Activated CD4-positive, alpha-beta T cell treated with anti-CD3 and anti-CD28 coated beads for 48 hours (primary cell): ENCODE measurements at places on chromosomes 16 and 17.
A peak's percentile ranks its signal among the peaks of the same experiment; 100 is the strongest.

GRCh38 chr17:45747911-45748310 lies 36.2 kb upstream of the CRHR1 start:
- no peak for DNase-seq

GRCh38 chr16:2386990-2387389 lies 42.3 kb upstream of the CCNF start:
- no peak for DNase-seq

- peak; percentile 77 for DNase-seq
Observed at GRCh38 chr17:45261577-45262515, at the start of gene SPATA32. SPATA32 (minus strand) TSS chr17:45262094; CDS start chr17:45262016, 78 bp downstream.

GRCh38 chr17:66577041-66577440 lies 257.9 kb upstream of the CACNG5 start:
- no peak for DNase-seq

GRCh38 chr16:3625911-3626732 lies 14.7 kb upstream of the SLX4 start:
- DNase-seq: no peak

- no peak for DNase-seq
Observed at GRCh38 chr16:716200-716568, 1.3 kb downstream of the METRN start.

GRCh38 chr17:4195306-4195705 lies 52.3 kb downstream of the CYB5D2 start:
- no peak for DNase-seq

DNA sequence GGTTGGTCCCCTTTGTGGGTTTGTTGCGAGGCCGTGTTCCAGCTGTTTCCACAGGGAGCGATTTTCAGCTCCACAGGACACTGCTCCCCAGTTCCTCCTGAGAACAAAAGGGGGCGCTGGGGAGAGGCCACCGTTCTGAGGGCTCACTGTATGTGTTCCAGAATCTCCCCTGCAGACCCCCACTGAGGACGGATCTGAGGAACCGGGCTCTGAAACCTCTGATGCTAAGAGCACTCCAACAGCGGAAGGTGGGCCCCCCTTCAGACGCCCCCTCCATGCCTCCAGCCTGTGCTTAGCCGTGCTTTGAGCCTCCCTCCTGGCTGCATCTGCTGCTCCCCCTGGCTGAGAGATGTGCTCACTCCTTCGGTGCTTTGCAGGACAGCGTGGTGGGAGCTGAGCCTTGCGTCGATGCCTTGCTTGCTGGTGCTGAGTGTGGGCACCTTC lies 27.3 kb upstream of the STH start:
- no peak for DNase-seq

- DNase-seq: no peak
Observed at GRCh38 chr17:32558326-32558955, 71.6 kb downstream of the CDK5R1 start.

- DNase-seq: no peak
Observed at GRCh38 chr16:27152121-27152520, 51.2 kb upstream of the KDM8 start.

DNA sequence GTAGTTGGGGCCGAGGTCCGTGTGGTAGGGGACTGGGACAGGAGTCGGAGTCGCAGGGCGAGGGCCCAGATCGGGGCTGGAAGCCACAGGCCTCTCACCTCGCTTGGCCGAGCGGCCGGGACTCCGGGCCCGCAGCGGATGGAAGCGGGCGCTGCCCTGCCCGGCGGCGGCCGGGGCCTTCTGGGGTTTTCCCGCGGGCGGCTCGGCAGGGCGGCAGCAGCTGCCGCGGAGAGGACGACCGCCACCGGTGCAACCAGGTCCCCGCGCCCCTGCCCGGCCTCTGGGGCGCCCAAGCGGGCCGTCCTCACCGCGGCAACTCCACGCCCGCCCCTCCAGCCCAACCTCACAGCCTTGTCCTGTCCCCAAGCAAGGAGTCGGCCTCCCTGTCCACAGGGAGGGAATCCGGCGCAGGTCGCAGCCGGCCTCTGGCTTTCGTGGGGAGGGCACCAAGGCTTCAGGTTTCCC lies 15.6 kb upstream of the UTP6 start:
- no peak for DNase-seq

- DNase-seq: no peak
Observed at GRCh38 chr16:51440131-51440889, 289.2 kb upstream of the SALL1 start.

GRCh38 chr17:78962345-78962983 lies 17.3 kb downstream of the LGALS3BP start:
- DNase-seq: no peak

DNA sequence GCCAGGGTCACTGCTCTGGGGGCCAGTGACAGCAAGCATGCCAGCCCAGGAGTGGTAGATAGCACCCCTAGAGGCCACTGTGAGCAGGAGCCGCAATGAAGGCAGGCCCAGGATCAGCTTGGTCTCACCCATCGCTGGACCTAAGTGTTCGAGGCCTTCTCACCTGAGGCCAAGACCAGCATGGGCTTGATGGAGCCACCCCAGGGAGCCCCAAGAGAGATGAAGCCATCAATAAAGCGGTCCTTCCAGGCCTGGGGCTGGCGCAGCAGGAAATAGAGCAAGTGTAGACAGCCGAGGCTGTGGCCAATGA lies 1.8 kb downstream of the LCAT start:
- DNase-seq: peak; percentile 61

DNA sequence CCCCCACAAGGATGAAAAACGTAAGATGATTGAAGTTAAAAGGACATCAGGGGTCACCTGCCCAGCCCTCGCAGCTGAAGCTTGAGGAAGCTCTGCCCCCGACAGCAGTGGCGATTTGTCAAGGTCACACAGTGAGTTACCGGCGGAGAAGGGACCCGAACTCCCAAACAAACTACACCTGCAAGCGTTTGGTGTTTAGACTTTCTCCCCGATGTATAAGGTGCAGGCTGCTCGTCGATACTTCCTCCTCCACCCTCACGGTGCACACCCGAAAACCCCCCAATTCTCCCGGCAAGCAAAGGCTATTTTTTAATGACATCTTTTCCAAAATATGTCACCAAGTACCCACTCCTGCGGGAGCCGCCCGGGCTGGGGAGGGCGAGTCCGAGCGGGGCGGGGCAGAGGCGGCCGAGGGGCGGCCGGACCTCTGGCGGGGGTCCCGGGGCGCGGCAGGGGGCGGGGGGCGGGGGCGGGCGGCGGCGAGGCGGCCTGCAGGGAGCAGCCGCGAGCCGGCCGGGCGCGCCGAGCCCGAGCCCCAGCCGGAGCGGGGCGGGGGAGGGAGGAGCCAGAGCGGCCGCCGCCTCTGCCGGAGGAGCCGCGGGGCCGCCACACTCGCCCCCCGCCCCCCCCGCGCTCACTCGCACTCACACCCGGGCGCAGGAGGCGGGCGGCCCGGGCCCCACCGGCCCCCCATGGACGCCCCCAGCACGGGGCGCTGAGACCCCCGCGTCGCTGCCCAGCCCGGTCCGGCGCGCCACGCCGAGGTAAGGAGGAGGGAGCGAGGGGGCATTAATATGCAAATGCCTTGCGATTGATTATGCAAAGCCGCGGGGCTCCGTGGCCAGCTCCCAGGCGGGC lies at the start of gene THRA:
TSS of gene THRA (plus strand) at position 637 of the 858 bp plus-strand sequence. CDS start 11,524 bp downstream, outside the sequence.
- DNase-seq: peak; percentile 68

DNA sequence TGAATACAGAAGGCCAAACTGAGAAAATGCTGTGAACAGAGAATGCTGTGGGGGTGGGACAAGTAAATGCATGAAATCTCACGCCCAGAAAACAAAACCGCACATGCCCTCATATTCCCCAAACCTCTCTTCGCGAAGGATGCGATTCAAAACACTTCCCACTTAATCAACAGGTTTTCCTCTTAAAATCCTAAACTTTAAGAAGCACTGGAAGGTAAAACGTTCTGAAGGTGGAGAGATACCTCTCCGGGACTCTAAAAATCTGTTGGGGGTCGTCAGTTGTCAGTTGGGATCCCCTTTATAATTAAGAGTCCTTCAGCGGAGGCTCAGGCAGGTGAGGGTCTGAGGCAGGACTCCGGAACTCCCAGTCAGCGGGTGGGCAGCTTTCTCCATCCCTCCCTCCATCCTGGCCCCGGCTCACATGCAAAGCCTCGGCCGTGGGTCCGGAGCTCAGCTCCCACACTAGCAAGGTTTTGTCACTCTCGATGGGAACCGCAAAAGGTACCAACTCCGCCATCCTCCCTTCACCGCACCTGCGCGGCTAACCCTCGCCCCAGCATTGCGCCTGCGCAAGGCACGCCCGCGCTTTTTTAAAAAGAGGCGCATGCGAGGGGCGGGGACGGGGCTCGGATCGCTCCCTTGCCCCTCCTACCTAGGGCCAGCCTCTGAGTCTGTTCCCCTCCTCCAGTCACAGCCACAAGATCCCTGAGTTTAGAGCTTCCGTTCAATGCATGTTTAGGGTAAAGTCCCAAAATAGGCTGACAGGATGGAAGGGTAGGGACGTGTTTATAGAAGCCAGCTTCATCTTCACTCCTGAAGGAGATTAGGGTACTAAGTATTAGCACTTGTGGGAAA lies at the start of gene RDM1:
TSS of gene RDM1 (minus strand) at position 563 of the 855 bp plus-strand sequence. CDS start at position 517, 46 bp downstream.
- peak; percentile 94 for DNase-seq

DNA sequence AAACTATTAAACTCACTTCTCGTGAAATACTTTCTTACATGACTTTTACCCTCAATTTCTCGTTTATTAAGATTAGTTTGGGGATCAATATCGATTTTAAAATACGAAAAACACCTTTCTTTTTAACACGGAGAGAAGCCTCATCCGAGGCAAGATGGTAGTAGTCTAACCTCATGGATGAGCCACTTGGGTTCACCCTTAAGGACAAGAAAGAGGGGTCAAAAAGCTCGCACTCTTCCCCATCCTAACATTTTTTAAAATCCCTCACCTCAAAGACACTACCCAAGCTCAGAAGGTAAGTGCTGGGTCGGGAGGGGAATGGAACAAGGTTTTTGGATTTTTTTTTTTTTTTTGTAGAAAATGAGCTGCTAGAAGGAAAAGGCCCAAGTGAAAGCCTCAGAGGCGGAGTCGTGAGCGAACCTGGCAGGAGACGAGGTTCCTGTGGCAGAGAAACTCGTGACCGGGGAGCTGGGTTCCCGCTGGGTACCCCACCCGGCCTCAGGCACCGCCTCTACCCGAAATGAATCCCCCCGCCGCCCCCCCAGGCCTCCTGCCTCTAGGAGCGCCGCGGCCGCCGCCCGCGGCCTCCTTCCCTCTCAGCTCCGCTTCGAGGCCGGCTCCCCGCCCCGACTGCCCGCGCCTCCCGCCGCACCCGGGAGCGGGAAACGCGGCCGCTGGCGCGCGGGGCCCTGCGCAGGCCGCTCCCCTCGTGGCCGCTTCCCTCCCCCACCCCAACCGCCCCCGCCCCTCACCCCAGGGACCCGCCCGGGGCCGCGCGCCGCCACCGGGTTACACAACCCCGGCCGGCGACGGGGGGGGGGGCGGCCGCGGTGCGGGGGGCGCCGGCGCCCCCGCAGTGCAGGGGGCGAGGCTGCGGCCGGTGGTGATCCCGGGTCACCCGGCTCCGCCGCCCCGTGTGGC lies 1.6 kb downstream of the NUFIP2 start:
- DNase-seq: peak; percentile 66

DNA sequence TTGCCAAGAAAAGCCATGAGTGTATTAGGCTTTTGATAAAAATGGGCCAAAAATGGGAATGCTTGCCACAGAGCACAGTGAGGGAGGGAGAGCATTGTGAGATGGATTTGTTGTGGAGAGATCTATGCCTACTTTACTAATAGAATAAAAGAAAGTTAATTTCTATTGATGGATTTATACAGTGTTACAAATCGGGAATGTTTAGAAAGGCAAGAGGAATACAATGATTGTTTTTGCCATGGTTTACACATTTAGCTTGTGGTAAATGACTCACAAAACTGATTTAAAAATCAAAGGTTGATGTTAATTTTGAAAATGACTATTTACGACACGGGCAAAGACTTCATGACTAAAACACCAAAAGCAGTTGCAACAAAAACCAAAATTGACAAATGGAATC lies 16.6 kb downstream of the CCL4 start:
- no peak for DNase-seq

DNA sequence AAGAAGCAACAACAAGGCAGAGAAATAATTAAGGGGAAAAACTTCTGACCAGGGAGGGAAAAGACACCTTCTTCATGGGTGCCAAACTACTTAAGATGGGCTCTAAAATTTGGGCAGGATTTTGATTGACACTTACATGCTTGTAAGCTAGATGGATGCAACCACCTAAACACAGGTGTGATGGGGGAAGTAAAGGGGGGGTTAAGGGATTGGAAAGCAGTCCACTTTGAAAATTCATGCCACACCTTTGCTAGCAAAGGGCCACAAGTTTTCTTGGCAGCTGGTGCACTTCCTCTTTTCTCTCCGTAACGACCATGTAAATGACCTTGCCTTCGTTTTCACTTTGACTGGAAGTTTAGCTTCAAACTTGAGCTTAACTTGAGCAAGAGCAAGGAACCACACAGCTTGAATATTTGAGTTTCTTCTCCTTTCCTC lies 14.3 kb upstream of the PRKAR1A start:
- DNase-seq: no peak
